ENCODE measurements at places on chromosomes 12 and 14. TPM values are rescaled to one million over a fixed set of nuclear protein-coding genes. Genes with fewer than 3 reads are reported as not detected.
A peak's percentile ranks its signal among the peaks of the same experiment; 100 is the strongest.

GRCh38 chr14:58659846-58660245 lies 22.1 kb downstream of the DACT1 start:
- no peaks in the 10 kb centered on the region for H3K27me3 ChIP-seq
- H3K27ac ChIP-seq, result no peak overlapping the region
- no peaks in the 10 kb centered on the region for H3K36me3 ChIP-seq
- no peak for DNase-seq

GPD1 gene
- total RNA-seq, result 0.13 TPM

STK38L gene
- total RNA-seq, result 38.7 TPM

- no peaks in the 10 kb centered on the region for H3K4me1 ChIP-seq
- H3K27ac ChIP-seq, result no peak overlapping the region
- DNase-seq, result no peak
- H3K4me3 ChIP-seq, result no peak overlapping the region
- no peaks in the 10 kb centered on the region for H3K27me3 ChIP-seq
Observed at GRCh38 chr12:97756066-97756666, 293.6 kb downstream of the RMST start.

DNA sequence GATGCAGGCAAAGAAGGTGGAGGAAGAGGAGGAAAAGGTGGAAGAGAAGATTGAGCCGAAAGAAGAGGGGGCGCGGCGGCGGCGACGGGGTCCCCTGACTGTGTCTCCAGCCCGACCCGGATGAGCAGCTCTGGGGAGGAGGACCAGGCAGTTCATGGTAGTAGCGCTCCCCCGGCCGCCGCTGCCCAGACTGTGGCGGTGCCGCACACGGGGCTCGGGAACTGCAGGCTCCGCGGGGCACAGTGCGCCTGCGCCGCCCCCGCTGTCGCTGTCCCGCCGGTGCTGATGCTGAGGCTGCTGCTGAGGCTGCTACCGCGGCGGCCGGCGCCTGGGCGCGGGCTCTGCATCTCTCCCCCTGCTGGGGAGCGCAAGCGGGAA lies at the start of gene KCNH5:
Gene KCNH5, minus strand, starts transcription at position 225 of the 378 bp plus-strand sequence. CDS start 272 bp downstream, outside the sequence.
- peak; percentile 47 for DNase-seq
- H3K36me3 ChIP-seq, result no peaks in the 10 kb centered on the region
- peaks cover 54% of the 10 kb centered on the region for H3K27me3 ChIP-seq
- H3K4me3 ChIP-seq, result peak within 1 kb of the TSS; percentile 22
- no peaks in the 10 kb centered on the region for H3K4me1 ChIP-seq
